ENCODE measurements at places on chromosomes 13 and 19.
A peak's percentile ranks its signal among the peaks of the same experiment; 100 is the strongest.

DNA sequence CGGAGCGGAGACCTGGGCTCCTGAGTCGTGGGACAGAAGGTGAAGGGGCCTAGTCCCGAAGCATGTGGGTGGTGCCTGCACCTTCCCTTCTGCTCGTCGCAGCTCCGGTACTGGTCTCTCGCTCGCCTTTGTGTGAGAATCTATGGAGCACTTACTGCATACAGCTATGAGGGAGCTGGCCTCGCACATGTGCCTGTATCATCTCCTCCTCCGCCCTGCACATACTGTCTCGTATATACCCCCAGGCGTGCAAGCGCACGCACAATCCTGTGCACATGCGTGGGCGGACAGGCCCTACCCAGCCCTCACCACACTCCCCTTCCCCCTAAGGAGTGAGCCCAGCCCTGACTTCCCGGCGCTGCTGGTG is 8.7 kb downstream of the PIK3R2 start:
- no peak for DNase-seq

DNA sequence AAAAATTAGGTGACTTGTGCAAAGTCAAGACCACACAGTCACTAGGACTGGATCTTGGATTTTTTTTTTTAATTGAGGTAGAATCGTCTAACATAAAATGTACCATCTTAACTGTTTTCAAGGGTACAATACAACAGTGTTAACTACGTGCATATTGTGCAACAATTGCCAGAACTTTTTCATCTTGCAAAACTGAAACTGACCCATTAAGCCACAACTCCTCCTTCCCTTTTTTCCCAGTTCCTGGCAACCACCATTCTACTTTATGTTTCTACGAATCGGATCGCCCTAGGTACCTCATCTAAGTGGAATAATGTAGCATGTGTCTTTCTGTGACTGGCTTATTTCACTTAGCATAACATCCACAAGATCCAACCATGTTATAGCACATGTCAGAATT is 37.5 kb upstream of the POMP start:
- DNase-seq = no peak

- no peak for DNase-seq
These were observed 4.0 kb downstream of the GNA11 start for GRCh38 chr19:3098141-3098514.

- no peak for DNase-seq
These were observed 411.2 kb downstream of the FGF9 start for GRCh38 chr13:22082030-22082429.

DNA sequence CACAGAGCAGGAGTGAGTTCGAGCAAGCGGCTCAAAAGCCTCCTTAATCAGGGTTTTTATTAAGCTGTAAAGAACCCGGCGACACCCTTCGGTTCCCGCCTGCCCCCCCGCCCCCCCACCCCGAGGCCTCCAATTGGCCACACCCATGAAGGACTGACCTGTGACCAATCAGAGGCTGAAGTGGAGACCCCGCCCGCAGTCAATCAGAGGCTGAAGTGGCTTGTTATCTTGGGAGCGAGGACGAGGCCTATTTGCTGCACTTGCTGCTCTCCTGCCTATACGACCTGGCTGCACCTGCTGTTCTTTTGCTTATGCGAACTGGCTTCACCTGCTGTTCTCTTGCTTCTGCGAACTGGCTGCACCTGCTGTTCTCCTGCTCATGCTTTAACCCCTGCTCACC is 844.9 kb downstream of the OLFM4 start:
- DNase-seq = no peak

DNA sequence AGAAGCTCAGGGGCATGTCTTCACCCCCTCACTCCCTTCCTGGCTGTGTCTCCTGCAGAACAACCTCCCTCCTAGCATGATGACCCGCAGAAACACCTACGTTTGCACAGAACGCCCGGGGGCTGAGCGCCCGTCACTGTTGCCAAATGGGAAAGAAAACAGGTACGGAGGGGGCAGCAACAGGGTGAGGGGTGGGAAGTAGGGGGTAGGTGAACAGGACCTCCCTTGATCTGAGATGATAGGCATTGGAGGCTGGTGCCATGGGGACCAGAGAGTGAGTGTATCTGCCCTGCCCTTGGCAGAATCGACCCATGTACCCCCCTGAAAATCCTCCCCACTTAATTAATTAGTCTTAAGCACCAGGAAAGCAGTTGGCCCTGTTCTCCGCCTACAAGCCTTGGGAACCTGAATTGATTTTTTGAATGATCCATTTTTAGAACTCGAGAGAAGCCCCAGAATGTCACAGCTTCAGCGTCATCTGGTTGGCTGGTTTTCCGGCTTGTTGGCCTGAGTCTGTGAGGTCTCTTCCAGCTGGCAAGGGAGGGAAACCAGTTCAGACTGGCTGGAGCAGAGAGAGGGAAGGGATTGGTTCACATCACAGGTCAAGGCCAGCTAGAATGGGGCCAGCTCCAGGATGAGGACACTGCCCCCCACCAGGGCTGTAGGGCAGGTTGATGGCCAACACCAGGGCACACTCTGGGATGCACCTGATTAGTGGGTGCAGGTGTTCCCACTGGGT is 28.2 kb downstream of the CKM start:
- DNase-seq = no peak

DNA sequence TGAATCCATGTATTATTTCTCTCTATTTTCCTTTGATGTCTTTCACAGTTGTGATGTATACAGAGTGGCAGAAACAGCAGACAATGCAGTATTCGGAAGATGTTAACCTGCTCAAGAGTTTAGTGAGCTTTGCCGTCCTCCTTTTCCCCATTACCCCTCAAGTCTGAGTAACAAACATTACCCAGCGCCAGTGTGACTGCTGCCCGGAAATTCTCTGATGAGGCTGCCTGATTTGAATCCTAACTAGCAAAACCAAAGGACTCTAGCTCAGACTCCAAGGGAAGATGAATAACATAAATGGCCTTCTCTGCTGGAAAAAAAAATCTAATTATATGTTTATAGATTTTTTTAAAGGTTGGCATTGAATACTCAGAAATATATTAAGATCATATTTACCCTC is 247.3 kb upstream of the SOX21 start:
- DNase-seq = no peak

DNA sequence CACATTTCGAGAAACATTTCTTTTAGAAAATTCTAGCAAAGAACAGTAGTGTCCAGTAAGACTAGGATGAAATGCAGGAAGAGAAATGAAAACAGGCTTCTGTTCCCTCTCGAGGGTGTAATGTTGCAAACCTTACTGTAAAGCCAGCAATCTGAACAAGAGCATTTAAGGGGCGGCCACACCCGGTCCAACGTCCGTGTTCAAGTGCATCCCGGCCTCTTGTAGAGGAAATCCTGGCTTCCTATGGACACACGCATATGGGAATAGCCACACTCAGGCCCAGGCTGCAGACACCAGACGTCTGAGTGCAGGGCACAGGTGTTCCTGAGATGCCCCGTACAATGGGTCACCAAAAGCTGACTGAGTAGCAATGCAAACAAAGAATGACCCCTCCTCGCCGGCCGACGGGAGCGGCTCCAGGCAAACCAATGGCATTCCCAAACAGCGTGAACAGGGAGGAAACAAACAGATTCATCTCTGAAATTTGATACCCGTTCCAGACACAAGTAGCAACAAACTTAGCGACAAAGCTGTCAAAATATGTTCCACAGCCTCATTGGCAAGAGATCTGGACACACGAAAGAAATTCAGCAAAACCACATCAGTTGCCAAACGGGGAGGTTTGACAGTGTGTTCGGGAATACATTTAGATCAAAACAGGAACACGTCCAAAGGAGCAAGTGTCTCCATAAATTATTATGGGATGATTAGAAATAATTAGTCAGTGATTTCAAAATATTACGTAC is 278.6 kb upstream of the TSHZ3 start:
- peak; percentile 18 for DNase-seq

- DNase-seq = no peak
These were observed 12.4 kb downstream of the ZNF444 start for GRCh38 chr19:56153507-56153906.

GRCh38 chr19:54099190-54099902 is 1.3 kb downstream of the OSCAR start:
- no peak for DNase-seq

- no peak for DNase-seq
These were observed 16.0 kb downstream of the UFM1 start for GRCh38 chr13:38365661-38366060.

DNA sequence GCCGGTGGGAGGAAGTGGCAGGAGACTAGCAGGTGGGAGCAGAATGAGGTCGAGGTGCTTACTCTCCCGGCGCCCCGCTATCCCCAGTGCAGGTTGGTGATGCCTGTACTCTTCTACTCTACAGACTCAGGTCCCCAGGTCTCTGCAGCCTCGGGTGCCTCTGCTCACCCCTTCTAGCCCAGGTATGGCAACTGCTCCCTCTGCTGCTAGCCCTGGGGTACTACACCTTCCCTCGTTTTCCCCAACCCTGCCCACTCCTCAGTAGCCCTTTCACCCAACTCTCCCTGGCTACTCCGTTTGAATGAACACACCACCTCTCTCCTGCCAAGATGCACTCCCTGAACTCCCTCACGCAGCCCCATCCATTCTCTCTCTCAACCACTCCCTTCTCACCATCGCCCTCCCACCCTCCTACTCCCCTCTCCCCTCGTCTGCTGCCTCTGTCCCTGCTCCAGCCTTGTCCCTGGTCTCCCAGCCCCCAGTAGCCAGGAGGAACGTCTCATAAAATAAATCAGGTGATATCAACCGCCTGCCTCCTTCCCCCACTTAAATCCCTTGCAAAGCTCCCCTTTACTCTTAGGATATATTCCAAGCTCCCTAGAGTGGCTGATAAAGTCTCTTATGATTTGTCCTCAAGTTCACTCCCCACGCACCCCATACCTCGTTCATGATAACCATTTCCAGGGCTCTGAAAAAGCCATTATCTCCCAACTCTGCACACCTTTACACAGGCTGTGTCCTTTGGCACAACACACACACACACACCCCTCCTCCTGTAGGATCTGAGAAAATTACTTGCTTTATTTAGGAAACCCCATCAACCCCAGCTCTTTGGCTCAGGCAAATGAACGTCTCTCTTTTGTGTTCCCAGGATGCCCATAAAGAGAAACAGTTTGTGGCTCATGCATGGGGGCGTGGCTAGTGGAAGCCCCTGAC is 8.2 kb upstream of the MEIS3 start:
- no peak for DNase-seq

DNA sequence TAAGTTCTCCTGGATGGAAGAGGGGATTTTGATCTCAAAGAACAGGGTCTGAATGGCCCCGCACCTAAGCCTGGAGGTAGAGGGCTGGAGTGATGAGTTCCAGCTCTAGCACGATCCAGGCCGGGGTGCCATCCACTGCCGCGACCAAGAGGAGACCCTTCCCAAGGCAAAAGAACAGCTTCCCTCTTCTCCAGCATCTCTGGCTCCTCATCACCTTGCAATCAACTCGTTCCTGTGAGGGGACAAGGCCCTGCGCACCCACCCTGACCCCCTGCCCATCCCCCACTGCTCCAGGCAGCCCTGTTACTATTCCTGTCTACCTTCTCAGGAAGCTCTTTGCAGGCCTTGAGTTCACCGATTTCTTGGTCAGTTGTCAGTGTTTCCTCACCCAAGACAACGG is 17.8 kb downstream of the COL4A1 start:
- no peak for DNase-seq

DNA sequence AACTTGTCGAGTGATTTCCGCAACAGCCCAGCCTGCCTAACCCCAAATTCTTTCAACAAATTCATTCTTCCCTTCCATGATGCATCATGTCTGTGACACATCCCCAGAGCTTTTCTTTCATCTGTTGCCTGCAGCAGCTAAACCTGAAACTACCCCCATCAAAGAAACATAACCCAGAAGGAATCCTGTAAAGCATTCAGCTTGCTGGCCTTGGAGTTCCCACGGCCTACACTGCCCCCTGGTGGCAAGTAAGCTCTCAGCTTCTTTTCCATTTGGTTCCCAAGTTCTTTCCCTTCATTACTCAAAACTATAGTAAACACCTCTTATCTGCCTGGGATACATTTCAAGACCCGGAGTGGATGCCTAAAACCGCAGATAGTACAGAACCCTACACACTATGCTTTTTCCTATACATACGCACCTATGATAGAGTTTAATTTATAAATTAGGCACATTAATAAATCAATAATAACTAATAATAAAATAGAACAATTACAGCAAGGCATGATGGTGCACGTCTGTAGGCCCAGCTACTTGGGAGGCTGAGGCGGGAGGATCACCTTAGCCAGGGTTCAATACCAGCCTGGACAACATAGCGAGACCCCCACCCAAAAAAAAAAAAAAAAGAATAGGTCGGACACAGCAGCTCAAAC is 7.4 kb downstream of the ETHE1 start:
- DNase-seq = peak; percentile 69

DNA sequence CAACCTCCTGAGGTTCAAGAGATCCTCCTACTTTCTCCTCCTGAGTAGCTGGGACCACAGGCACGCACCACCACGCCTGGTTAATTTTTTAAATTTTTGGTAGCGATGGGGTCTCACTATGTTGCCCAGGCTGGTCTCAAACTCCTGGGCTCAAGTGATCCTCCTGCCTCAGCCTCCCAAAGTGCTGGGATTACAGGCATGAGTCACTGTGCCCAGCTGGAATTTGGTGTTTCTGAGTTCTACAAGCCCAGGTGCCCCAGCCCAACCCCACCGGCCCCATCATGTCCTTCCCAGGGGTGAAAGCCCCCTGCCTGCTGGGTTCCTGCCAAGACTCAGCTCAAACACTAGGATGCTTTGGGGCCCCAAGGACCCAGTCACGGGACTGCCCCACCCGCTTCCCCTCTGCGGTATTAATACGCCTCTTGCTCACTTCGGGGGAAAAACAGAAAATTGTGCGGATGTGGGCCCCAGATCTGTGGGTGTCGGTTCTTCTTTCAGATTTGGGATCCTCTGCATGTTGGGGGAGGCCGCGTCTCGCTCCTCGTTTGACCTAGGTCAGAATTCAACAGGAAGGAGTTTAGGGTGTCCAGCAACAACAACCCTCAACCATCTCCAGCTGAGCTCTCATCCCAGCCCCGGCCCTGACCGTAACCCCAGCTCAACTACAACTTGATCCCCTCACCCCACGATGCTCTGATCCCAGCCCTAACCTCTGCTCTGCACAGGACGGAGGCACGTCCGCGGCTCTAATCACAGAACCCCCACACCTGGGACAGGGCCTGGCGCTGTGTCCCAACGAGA is 3.7 kb upstream of the FCER2 start:
- no peak for DNase-seq

GRCh38 chr19:5132206-5132560 is 163.3 kb downstream of the KDM4B start:
- DNase-seq = no peak

DNA sequence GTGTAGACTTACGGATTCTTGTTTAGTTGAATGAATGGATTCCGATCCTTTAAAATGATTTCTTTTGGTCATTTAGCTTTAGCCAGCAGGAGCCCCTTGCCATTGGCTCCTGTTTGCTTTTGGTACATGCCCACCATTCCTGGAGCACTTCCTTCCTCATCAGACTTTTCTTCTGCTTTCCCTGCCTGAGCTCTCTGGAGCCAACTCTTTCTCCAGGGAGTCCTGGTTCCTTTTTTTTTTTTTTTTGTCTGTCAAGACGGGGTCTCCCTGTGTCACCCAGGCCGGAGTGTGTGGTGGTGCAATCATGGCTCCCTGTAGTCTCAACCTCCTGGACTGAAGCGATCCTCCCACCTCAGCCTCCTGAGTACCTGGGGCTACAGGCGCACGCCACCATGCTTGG is 37.8 kb downstream of the SMARCA4 start:
- DNase-seq = no peak

- peak; percentile 90 for DNase-seq
These were observed 44.5 kb downstream of the VWA8 start for GRCh38 chr13:41916173-41916954.
